Fibroblast of mammary gland (primary cell): ENCODE measurements at places on chromosomes 13 and 19.

DNA sequence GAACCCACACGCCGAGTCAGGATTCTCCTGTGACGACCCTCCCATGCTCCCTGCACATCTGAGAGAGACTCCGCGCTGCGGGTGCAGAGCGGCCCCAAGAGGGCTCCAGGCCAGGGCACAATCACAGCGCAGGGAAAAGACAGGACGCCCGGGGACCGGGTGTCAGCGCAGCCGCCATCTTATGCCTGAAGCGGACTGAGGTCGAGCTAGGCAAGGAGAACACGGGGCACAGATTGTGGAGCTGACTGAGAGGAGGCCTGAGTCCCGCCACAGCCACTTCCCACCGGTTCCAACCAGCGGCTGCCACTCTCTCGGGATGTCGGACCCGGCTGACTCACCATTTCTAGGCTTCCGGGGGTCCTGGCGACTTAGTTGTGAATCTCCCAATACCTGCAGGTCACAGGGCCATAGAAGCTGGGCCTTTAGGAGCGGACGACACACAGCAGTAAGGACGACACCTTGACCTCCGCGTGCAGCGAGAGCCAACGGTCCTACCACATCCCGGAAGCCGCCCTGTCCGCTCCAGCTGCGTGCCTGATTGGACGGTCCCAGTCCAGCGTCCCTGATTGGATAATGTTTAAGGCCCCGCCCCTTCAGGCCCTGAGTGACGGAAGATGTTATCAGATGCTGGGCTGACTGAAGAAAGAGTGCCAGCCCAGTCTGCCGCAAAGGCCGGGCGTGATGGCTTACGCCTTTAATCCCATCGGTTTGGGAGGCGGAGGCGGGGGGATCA lies at the start of gene ZNF728:
ZNF728 (minus strand) TSS at position 487 of the 733 bp plus-strand sequence; CDS start at position 341, 146 bp downstream.
- peak; percentile 16 for DNase-seq

- DNase-seq, result no peak
Measured at GRCh38 chr19:29884466-29884865, 57.6 kb upstream of the URI1 start.

- DNase-seq, result no peak
Measured at GRCh38 chr19:34126966-34127365, 45.3 kb upstream of the LSM14A start.

DNA sequence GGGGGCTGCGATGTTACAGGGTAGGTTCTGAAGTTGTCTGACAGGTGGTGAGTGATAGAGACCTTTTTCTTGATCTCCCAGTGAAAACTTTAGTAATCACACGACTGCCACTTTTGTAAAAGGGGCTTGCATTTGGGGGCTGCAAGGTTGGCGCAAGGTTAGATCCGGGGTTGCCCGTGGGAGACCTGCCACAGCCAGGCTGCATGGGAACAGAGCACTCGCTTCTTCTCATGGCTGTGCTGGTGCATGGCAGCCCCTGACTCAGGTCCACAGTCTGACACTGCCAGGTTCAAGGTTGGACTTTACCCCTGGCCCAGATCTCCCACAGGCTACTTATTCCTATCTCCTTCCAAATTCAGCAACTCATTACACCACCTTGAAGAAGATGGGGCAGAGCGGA lies 1190.4 kb downstream of the UQCRFS1 start:
- no peak for DNase-seq

DNA sequence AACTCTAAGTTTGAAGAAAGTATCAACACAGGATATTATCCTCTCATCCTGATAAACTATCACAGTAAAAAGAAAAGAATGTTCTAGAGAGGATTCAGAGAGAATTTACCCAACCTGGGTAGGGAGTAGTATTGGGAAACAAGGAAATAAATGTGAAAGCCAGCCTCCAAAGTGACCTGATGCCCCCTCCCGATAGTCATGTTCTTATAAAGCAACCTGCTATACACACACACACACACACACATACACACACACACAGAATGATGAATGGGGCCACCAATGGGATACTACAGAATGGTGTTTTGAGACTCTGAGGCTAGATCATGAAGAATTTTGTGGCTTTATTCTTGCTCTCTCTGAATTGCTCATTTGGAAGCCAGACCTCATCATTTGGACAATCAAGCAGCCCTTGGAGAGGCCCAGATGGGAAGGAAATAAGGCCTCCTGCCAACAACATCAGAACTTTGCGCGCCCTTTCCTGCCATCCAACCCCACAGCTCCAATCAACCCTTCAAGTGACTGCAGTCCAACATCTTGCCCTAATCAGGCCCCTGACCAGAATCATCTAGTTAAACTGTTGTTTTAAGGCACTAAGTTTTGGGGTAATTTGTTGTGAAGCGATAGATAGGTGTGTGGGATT lies 807.9 kb upstream of the ARGLU1 start:
- no peak for DNase-seq

- no peak for DNase-seq
Measured at GRCh38 chr13:32663660-32664059, 77.4 kb downstream of the PDS5B start.

DNA sequence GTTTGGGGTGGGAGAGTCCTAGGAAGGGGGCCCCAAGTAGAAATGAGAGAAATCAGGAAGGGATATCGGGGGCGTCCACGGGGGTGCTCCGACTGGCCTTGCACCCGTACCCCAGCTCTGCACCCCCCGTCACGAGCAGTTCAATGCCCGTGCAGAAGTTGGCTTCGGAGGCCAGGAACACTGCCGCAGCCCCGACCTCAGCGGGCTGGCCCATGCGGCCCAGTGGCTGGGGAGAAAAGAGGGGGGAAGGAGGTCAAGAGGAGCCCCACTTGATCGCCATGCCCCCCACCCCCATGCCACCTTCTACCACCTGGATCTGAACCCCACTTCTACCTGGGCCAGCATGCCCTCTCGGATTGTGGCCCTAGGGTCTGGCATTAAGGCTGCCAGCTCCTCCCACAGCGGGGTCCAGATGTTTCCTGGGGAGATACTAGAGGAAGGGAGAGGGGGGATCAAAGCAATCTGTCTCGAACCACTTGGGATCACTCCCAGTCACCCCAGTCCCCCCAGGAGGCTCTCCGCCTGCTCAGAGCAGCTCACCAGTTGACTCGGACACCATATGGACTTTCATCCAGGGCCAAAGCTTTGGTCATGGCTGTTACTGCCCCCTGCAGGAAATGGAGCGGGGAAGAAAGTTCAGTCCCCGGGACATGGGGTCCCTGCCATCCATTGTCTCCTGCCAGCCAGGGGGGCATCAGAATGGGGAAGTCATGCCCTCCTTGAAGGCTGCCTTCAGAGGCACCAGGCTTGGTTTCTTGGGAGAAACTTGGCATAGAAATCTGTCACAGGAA lies 2.5 kb upstream of the BCAT2 start:
- DNase-seq, result no peak

- DNase-seq, result no peak
Measured at GRCh38 chr19:16343156-16343555, 18.5 kb downstream of the KLF2 start.

DNA sequence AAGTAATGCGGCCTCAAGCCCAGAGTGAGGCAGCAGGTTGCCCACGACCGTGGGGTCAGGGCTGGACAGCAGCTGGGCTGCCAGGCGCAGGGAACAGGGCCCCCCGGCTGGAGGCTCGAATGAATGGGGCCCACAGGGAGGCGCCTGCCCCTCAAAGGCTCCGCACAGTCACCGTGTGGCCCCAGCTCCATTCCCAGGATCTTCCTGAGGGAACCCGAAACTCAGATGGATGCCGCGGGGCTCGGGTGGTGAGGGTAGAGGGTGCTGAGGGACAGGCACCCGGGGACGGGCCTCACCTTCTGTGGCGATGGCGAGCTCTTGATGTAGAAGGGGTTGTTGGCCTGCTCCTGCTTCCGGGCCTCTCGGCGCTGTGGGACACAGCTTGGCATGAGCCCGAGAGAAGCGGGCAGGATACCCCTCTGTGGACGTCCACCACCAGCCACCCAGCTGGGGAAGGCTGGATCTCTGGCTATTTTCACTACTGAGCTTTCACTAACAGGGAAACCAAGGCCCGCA lies 19.3 kb downstream of the IZUMO4 start:
- DNase-seq, result no peak

DNA sequence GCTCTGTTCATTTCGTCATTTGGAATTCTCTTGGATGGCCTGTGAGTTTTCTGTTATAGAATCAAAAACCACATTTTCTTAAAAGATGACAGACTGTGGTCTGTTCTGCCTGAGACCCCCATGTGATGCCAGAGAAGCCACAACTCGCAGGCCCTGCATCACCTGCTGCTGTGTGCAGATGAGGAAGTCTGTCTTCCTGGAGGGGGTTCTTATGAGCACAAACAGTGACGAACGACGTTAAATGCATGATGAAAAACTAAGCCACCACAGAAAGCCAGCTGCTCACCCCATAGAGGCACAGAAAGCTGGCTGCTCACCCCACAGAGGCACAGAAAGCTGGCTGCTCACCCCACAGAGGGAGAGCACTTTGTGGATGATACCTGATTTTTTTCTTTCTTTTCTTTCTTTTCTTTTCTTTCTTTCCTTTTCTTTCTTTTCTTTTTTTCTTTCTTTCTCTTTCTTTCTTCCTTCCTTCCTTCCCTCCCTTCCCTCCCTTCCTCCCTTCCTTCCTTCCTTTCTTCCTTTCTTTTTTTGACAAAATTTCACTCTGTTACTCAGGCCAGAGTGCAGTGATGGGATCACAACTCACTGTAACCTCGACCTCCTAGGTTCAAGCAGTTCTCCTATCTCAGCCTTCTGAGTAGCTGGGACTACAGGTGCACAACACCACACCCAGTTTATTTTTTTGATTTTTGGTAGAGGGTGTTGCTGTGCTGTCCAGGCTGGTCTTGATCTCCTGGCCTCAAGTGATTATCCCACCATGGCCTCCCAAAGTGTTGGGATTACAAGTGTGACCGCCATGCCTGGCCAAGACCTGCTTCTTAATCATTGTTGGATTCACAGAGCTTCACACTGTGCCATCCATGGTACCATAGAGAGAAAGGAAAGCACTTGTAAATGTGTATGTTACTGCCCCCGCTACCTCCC lies 1191.4 kb downstream of the UQCRFS1 start:
- DNase-seq, result no peak
